ENCODE measurements at places on chromosomes 11 and 22. TPM values are rescaled to one million over a fixed set of nuclear protein-coding genes. Genes with fewer than 3 reads are reported as not detected.

GRCh38 chr11:79019975-79020374 lies 420.9 kb downstream of the TENM4 start:
- no peak overlapping the region for H3K27ac ChIP-seq
- no peak overlapping the region for H3K4me3 ChIP-seq
- no peaks in the 10 kb centered on the region for H3K27me3 ChIP-seq
- peaks cover 15% of the 10 kb centered on the region for H3K4me1 ChIP-seq
- no peak for DNase-seq

DNA sequence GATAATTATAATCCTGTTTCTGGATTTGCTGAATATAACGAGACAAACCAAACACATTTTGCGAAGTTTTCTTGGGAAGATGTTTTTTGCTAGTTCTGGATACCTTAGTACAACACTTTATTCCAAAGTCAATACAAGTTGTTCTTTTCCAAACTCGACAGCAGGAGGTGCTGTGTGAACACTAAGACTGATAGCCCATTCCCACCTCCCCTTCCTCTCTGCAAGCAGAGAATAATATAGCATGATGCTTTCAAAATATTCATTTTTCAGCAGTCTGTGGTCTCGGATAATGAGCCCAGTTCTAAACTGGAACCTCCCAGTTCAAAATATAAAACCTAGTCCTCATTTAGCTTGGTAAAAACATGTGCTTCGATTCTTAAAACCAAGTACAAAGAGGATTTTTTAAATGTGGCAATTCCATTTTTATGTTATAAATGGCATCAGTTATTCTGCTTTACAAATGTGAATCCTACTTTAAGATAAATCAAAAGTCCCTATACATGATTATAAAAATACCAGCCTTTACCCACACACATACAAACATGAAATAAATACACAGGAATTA lies 129.1 kb downstream of the DCDC1 start:
- DNase-seq = peak; percentile 70
- H3K27ac ChIP-seq = no peak overlapping the region
- H3K4me1 ChIP-seq = no peaks in the 10 kb centered on the region
- no peaks in the 10 kb centered on the region for H3K27me3 ChIP-seq

Gene RNF169
- polyA plus RNA-seq = 4.0 TPM

Gene MAPK12
- polyA plus RNA-seq = 61.5 TPM

Gene WNT7B
- polyA plus RNA-seq = not detected

DNA sequence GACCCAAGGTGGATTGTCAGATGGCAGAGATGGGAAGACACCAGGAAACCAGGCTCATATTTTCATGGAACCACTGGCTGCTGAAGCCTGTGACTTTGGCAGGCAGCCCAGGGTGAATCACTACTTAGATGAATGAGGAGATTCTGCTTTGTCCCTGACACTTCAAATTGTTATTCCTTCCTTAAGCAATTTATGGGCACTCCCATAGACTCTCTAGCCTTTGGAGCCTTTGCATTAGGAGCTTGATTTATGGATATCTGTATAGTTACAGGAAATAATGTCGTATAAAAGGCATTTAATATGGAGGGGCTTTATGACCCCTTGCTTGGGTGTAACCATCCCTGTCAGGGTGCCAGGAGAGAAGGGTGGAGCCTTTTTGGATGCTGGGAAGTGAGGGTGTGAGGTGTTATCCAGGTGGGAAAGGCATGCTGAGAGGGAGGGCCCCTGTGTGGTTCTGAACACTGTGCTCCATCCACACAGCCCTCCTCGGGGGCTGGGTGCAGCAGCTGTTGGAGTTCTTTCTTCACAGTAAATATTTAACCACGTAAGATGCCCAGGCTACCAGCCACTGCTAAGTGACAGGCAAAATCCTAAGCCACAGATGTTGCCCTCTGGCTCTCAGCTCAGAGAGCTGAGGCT lies 35.3 kb downstream of the IL18 start:
- H3K27ac ChIP-seq = no peak overlapping the region
- DNase-seq = no peak
- H3K4me1 ChIP-seq = no peaks in the 10 kb centered on the region
- H3K36me3 ChIP-seq = no peaks in the 10 kb centered on the region
- H3K4me3 ChIP-seq = no peak overlapping the region
- no peaks in the 10 kb centered on the region for H3K27me3 ChIP-seq

Gene ACR
- not detected for polyA plus RNA-seq

- no peaks in the 10 kb centered on the region for H3K36me3 ChIP-seq
- no peak for DNase-seq
- no peaks in the 10 kb centered on the region for H3K4me1 ChIP-seq
Measured at GRCh38 chr11:17526931-17527627, 17.1 kb downstream of the USH1C start.

Gene PELI3
- polyA plus RNA-seq = 16.4 TPM

DNA sequence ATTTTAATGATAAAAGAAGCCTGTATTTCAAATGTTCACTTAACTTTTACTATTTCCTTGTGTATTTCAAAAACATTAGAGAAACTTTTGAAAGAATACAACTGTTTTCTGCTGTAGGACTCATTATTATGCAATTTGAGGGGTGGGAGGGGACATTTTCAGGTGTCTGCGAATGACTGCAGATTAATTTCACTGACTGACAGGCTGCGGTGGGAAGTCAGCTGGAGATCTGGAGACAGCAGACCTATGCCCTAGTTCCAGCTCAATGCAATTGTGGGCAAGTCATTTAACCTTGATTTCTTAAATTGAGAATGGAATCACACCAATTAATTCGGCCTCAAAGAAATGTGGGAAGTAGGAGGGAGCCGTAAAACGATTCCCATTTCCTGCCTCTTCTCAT lies 128.7 kb downstream of the ARL14EP start:
- no peaks in the 10 kb centered on the region for H3K27me3 ChIP-seq
- no peak overlapping the region for H3K27ac ChIP-seq
- no peak for DNase-seq
- no peaks in the 10 kb centered on the region for H3K36me3 ChIP-seq
- peaks cover 38% of the 10 kb centered on the region for H3K4me1 ChIP-seq

- H3K4me1 ChIP-seq = no peaks in the 10 kb centered on the region
- no peaks in the 10 kb centered on the region for H3K27me3 ChIP-seq
- no peak for DNase-seq
Measured at GRCh38 chr11:33919645-33920044, 27.8 kb upstream of the LMO2 start.

Gene OR51B5
- polyA plus RNA-seq = 0.25 TPM

Gene ALX4
- polyA plus RNA-seq = not detected

GRCh38 chr11:120482149-120482548 lies 29.4 kb upstream of the GRIK4 start:
- DNase-seq = peak; percentile 5
- H3K27me3 ChIP-seq = no peaks in the 10 kb centered on the region
- H3K4me1 ChIP-seq = no peaks in the 10 kb centered on the region
- no peak overlapping the region for H3K4me3 ChIP-seq
- H3K36me3 ChIP-seq = peaks cover 69% of the 10 kb centered on the region

GRCh38 chr11:130318031-130318673 lies 3.4 kb upstream of the ZBTB44 start:
- H3K27ac ChIP-seq = peak overlapping the region; percentile 12
- H3K4me3 ChIP-seq = no peak overlapping the region
- no peak for DNase-seq
- H3K4me1 ChIP-seq = peaks cover 6% of the 10 kb centered on the region
- H3K36me3 ChIP-seq = no peaks in the 10 kb centered on the region

GRCh38 chr22:45843986-45844385 lies 133.0 kb downstream of the WNT7B start:
- DNase-seq = no peak
- H3K27me3 ChIP-seq = no peaks in the 10 kb centered on the region
- H3K4me3 ChIP-seq = no peak overlapping the region
- H3K4me1 ChIP-seq = peaks cover 8% of the 10 kb centered on the region
- peaks cover 5% of the 10 kb centered on the region for H3K36me3 ChIP-seq

- H3K27me3 ChIP-seq = no peaks in the 10 kb centered on the region
- no peak overlapping the region for H3K27ac ChIP-seq
- no peaks in the 10 kb centered on the region for H3K36me3 ChIP-seq
- H3K4me1 ChIP-seq = no peaks in the 10 kb centered on the region
- no peak overlapping the region for H3K4me3 ChIP-seq
Measured at GRCh38 chr11:121393855-121394254, 58.3 kb upstream of the SORL1 start.

GRCh38 chr11:113174882-113175281 lies 139.5 kb upstream of the TTC12 start:
- no peak overlapping the region for H3K4me3 ChIP-seq
- H3K4me1 ChIP-seq = peaks cover 16% of the 10 kb centered on the region
- DNase-seq = peak; percentile 31

GRCh38 chr11:63687845-63688244 lies 6.5 kb downstream of the RTN3 start:
- no peaks in the 10 kb centered on the region for H3K36me3 ChIP-seq
- no peaks in the 10 kb centered on the region for H3K27me3 ChIP-seq
- no peak for DNase-seq
- H3K27ac ChIP-seq = no peak overlapping the region
- peaks cover 4% of the 10 kb centered on the region for H3K4me1 ChIP-seq

- no peaks in the 10 kb centered on the region for H3K36me3 ChIP-seq
- H3K27ac ChIP-seq = no peak overlapping the region
- no peaks in the 10 kb centered on the region for H3K27me3 ChIP-seq
- DNase-seq = no peak
- H3K4me1 ChIP-seq = peaks cover 13% of the 10 kb centered on the region
Measured at GRCh38 chr22:41382610-41383009, 868 bp downstream of the TEF start.

Gene CARD18
- polyA plus RNA-seq = 0.50 TPM

Gene CCDC73
- polyA plus RNA-seq = 0.76 TPM

Gene SPA17
- 14.3 TPM for polyA plus RNA-seq

- H3K4me1 ChIP-seq = no peaks in the 10 kb centered on the region
- DNase-seq = no peak
- H3K27ac ChIP-seq = no peak overlapping the region
- H3K4me3 ChIP-seq = peak overlapping the region; percentile 32
- H3K36me3 ChIP-seq = no peaks in the 10 kb centered on the region
Measured at GRCh38 chr11:75430714-75431532, 2.1 kb downstream of the KLHL35 start.

DNA sequence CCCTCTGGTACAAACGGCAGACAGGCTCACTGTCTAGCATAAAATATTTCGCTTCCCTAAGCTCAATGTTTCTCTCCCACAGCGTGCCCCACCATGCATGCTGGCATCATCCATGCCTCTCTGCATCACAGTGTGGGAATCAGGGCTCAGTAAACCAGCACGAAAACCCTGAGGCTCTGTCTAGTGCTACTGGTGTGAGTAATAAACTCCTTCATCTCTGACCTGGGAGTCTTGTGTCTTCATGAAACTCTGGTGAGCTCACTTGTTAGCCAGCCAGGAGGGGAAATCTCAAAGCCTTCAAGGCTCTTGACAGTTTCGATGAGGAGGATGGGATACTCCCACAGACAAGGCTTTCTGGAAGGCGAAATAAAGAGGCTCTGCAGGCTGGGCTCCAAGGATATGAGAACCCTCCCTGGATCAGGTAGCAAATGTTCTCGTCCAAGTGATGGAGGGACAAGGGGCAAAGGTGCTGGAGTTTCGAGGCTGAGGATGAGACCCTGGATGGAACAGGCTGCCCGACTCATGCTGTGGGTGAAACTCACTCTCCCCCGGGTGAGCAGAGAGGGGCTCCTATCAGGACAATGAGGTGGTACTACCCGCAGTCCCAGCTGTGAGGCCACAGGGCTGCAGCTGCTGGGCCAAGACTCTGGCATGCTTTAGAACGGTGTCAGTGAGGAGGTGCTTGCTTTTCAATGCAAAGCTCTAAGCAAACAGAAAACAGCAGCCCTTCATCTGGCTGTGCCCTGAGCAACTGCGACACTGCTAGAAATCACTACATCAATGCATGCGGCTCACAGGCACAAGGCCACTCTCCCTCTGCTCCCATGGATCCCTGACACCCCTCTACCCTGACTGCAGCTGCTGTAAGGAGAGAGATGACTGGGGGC lies 69.3 kb downstream of the SHANK2 start:
- no peak for DNase-seq
- no peaks in the 10 kb centered on the region for H3K4me1 ChIP-seq
- no peaks in the 10 kb centered on the region for H3K27me3 ChIP-seq
- H3K36me3 ChIP-seq = no peaks in the 10 kb centered on the region

Gene CSNK2A3
- polyA plus RNA-seq = 0.49 TPM

- peaks cover 6% of the 10 kb centered on the region for H3K27me3 ChIP-seq
- H3K27ac ChIP-seq = no peak overlapping the region
- no peaks in the 10 kb centered on the region for H3K36me3 ChIP-seq
- DNase-seq = peak; percentile 85
- H3K4me3 ChIP-seq = no peak overlapping the region
- H3K4me1 ChIP-seq = peaks cover 6% of the 10 kb centered on the region
Measured at GRCh38 chr11:131674051-131674755, 303.8 kb downstream of the NTM start.

DNA sequence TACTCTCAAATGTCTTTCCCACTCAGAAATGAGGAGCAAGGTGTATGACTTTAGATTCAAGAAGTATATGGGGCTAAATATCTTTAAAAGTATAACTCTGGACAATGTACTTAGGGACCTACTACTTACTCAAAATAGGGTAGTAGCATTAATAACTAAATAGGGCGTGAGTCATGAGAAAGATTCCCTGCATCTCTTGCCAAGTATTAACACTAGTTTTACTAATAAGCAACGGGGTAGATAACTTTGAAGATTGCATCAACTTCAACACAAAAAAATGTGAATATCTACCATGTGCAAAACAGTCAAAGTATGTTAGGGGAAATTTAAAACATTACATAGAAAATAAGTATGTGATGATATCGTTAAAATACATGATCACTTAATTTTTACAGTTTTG lies 99.6 kb downstream of the PGR start:
- no peaks in the 10 kb centered on the region for H3K36me3 ChIP-seq
- H3K27me3 ChIP-seq = no peaks in the 10 kb centered on the region
- no peak overlapping the region for H3K4me3 ChIP-seq
- no peak for DNase-seq

Gene NAALADL1
- polyA plus RNA-seq = 0.59 TPM
